ENCODE measurements at places on chromosomes 12 and 14.

DNA sequence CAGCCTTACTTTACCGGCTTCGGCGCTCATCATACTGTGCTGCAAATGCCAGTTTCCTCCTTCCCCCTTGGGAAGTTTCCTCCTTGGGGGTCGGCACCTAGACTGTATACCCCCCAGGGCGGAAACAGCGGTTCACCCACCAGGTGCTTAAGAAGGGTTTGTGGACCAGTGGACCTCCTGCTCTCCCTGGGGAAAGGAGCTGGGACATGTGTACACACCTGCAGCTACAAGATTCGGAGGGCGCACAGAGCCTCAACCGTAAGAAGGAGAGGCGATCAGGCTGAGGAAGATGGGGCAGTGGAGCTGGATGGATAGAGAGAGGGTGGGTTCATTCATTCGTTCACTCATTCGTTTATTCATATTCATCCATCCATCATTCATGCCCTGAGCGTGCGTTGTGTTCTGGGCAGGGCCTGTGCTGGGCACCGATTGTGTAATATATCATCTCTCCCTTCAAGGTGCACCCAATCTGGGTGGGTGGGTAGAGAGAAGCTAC is 717 bp upstream of the ZNF839 start:
- DNase-seq = no peak

GRCh38 chr14:95425369-95426115 is 90.9 kb downstream of the SYNE3 start:
- DNase-seq = no peak

GRCh38 chr12:114799574-114800487 is 115.9 kb upstream of the TBX3 start:
- DNase-seq = no peak

DNA sequence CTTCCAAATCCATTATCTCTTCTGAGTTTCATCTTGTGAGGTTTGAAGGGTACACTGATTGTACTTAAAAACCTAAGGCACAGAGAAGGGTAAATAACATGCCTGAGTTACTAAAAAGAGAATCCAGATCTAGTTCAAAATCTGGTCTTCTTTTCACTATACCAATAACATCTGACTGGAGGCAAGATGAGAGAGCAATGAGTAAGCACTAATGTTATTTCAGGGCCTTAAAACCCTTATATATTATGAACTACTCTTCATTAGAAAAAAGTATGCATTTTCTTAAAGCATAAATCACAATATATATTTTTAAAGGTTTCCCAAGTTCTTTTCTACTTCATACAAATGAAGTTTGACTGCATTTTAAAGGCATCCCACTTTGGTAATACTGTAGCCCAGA is 60.2 kb downstream of the GXYLT1 start:
- no peak for DNase-seq

- DNase-seq = no peak
Observed at GRCh38 chr12:10891937-10892336, 7.9 kb upstream of the PRH1 start.

DNA sequence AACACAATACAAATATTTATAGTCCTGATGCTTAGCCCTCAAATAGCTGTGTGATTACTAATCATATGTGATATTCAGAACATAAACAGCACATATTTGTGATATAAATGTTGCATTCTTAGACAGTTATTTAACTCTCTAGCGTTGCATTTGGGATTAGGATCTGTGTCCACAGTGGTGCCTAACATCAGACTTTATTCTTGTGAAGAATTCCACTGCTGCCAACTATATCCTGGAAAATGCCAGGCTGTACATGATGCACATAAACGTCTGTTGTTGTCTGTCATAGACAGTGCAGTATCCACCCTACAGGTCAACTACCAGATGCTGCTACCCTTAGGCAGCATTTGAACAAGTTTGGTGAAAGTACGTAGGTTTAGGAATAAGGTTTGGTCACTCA is 39.0 kb downstream of the SLC38A4 start:
- DNase-seq = no peak

- no peak for DNase-seq
Observed at GRCh38 chr12:88958153-88958552, 377.9 kb upstream of the KITLG start.

DNA sequence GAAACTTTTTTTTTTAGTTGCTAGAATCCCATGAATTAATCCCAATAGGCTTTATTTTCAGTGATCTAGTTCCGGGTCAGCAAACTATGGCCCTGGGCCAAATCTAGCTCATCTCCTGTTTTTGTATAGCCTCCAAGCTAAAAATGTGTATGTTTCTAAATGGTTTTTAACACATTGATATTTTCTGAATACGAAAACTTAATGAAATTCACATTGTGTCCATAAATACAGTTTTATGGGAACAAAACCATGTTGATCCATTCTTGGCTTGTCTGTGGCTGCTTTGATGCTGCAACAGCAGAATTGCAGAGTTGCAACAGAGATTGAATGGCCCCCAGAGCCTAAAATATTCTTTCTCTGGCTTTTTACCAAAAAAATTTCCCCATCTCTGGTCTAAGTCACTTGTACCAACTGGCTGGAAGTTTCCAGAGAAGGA is 47.5 kb downstream of the ZNF664 start:
- DNase-seq = no peak

DNA sequence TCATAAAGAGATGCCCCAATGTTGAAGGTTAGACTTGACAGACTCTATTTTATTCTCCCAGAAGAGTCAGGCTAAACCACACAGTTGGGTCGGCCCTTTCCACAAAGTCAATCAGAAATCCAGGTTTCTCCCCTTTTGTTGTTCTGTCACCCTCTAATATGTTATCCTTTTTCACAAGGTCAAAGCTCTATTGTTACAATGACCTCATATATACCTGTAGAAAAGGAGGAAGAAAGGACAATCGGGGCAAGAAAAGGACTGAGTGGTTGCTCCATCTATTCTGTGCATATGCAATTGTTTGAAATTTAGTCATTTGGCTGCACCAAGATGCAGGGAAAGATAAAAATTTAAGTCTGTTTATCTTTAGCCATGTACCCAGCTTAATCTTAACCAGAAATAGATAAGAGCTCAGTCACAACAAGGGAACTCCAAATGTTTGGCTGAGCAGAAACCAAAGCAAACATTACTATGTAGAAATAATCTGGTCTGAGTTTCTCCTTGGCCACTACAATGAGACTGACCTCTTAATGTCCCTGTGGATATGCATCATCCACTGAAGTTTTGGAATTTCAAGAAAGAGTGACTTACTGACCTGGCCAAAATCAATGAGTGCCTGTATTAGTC is 503.7 kb downstream of the GALC start:
- no peak for DNase-seq

DNA sequence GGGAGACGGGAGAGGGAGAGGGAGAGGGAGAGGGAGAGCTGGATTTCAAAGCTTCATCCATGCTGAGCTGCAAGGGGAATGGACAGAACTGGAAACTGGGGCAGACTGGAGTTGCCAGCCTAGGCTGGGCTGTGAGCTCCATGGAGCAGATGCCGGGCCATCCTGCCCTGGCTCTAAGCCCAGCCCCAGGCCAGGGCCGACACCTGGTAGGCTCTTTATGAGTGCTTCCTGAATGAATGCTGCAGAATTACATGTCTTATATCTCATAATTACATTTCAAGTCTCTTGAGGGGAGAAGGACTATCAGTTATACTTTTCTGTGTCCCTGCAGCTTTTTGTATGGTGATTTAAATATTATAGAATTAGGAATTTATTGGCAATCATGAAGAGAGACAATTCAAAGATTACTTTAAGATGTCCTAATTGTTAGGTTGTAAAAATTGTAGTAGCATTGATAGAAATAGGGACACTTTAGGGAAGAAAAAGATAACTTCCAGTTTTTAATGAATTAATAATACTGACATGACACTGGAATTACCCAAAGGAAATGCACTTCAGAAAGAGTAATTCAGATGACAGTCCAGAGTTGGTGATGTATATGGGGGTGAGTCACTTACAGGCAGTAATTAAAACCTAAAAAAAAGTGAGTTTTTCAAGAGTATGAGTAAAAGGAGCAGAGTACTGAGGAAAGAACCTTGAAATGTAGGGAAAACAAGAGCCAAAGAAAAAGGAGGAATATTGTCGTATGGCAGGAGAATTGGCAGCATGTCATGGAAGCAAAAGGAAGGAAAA is 29.0 kb downstream of the SCYL2 start:
- no peak for DNase-seq

DNA sequence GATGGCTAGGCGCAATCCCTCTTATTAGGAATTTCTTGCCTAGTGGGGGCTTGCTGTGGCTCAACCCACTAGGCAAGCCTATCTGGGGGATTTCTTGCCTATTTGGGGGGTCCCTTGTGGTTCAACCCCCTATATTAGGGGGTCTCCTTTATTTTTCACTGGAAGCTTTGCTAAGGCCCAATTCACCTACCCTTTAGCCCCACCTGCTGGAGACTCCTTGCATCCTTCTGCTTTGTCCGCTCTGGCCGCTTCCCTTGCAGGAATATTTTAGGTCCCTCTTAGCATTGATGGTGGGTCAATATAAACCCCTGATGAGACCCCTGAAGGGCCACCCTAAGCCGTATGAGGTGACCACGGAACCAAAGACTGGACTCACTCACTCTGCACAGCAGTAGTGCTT is 1552.1 kb downstream of the AACS start:
- no peak for DNase-seq

DNA sequence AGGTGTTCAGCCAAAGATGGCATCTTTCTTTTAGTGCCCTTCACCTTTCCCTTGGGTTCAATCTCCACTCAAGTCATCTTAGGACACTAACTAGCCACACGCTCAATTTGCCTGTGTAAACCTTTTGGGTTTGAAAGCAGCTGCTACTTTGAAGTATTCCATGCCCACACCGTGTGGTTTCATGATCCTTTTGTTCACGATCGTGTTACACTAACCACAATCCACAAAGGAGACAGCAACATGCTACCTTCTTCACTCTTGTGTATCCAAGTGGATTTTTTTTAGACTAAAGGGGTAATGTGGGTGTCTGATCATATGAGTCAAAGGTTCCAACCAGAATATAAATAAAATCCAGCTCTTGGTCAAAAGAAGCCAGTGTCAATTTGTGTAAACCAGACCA is 122.7 kb upstream of the FAR2 start:
- no peak for DNase-seq

- no peak for DNase-seq
Observed at GRCh38 chr12:75526655-75527511, 15.5 kb upstream of the KRR1 start.

- DNase-seq = no peak
Observed at GRCh38 chr12:105204916-105205315, 31.1 kb downstream of the APPL2 start.

GRCh38 chr12:49979016-49979586 is 6.4 kb downstream of the AQP6 start:
- no peak for DNase-seq

GRCh38 chr12:62256408-62257096 is 3.7 kb upstream of the USP15 start:
- DNase-seq = no peak
